ENCODE measurements at places on chromosomes 1 and 21. TPM values are rescaled to one million over a fixed set of nuclear protein-coding genes. Genes with fewer than 3 reads are reported as not detected.

The DENND2D gene
- 33.4 TPM for total RNA-seq

DNA sequence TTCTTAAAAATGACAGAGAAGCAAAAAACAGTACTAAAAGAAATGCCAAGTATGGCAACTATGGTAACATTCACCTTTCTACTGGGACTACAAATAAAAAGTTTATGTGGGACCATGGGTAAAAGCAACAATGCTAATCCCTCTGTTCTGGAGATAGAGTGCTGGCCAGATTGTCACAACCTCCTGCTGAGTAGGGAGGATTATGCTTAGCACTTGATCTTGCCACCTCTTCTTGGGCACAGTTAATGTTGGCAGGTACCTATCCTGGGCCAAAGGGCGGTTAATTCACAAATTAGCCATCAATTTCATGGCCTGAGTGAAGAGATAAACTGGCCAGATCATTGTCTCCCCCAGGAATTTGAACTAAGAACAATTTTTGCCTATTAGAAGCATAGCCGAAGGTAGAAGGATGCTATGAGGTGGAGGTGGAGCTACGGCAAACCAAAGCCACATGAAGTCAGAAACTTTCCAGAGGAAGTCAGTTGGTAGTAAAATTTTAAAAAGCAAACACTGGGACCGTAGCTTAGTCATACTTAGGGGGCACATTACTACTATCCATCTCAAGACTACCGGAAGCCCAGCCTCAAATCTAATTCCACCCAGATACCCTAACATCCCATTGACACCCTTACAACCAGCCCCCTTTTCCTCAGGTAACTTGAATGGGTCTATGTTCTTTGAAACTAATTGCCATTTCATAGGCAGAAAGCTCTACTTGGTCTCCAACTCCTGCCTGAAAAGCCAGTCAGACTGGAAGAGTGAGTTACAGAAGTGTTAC lies 2.7 kb downstream of the SCYL3 start:
- peaks cover 42% of the 10 kb centered on the region for H3K4me1 ChIP-seq
- H3K27ac ChIP-seq: peak overlapping the region; percentile 96

The LCE1C gene
- 1,127 TPM for total RNA-seq

- H3K27ac ChIP-seq: no peak overlapping the region
- no peaks in the 10 kb centered on the region for H3K4me1 ChIP-seq
- no peaks in the 10 kb centered on the region for H3K36me3 ChIP-seq
- no peak overlapping the region for H3K4me3 ChIP-seq
These were observed 12.1 kb downstream of the ST6GALNAC3 start for GRCh38 chr1:76086597-76086996.

DNA sequence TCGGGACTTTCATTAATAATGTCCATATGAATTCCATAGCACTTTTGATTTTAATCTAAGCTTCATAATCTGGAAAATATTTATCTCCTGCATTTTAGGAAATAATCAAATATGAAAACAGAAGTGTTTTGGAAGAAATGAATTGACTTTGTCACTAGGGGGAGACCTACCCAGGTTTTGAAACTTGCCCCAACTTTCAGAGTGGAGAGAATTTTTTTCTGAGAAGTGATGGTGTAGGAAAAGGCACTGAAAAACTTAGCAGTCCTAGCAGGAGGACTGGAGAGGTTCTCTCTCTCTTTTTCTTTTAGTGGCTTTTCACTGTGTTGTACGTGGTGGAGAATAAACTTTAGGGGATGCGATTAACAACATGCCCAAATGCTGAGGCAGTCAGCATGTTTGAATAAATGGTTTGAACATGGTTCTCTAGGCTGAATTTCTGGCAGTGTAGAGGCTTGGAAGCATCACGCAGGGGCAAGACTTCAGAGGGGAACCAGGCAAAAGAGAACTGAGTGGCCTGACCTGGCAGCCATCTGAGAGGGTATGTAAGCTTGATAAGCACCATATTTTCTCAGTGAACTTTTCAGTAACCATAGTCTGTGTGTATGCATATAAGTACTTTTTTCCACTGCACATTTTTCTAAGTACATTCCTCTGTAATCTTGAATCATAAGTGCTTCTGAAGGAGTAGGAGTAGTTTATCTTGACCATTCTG lies 68.3 kb upstream of the NEK7 start:
- H3K4me3 ChIP-seq: no peak overlapping the region
- no peaks in the 10 kb centered on the region for H3K4me1 ChIP-seq
- peaks cover 2% of the 10 kb centered on the region for H3K27me3 ChIP-seq
- no peak for DNase-seq
- no peaks in the 10 kb centered on the region for H3K36me3 ChIP-seq

GRCh38 chr1:39238476-39238875 lies 34.0 kb downstream of the MACF1 start:
- H3K36me3 ChIP-seq: no peaks in the 10 kb centered on the region
- DNase-seq: no peak
- H3K27ac ChIP-seq: no peak overlapping the region
- H3K4me1 ChIP-seq: peaks cover 3% of the 10 kb centered on the region
- no peaks in the 10 kb centered on the region for H3K27me3 ChIP-seq
- no peak overlapping the region for H3K4me3 ChIP-seq

DNA sequence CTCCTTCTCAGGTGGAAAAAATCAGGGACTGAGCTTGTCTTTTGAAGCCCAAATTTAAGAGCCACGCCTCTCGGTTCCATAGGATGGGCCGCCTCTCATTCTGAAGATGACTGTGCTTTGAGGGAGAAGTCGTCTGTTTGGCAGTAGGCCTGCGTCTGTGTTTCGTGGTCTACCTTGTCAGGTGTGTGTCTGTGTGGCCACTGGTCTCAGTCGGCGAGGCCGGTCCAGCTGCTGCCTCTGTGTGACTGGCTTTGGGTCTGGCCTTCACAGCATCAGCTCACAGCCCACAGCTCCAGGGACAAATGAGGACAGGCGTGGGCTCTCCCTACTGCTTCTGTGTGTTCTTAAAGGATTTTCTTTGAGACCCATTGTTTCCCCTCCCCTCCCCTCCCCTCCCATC lies 50.3 kb downstream of the B3GALT5 start:
- H3K27ac ChIP-seq: no peak overlapping the region
- H3K27me3 ChIP-seq: no peaks in the 10 kb centered on the region
- H3K4me1 ChIP-seq: peaks cover 6% of the 10 kb centered on the region
- no peak for DNase-seq
- no peaks in the 10 kb centered on the region for H3K36me3 ChIP-seq

DNA sequence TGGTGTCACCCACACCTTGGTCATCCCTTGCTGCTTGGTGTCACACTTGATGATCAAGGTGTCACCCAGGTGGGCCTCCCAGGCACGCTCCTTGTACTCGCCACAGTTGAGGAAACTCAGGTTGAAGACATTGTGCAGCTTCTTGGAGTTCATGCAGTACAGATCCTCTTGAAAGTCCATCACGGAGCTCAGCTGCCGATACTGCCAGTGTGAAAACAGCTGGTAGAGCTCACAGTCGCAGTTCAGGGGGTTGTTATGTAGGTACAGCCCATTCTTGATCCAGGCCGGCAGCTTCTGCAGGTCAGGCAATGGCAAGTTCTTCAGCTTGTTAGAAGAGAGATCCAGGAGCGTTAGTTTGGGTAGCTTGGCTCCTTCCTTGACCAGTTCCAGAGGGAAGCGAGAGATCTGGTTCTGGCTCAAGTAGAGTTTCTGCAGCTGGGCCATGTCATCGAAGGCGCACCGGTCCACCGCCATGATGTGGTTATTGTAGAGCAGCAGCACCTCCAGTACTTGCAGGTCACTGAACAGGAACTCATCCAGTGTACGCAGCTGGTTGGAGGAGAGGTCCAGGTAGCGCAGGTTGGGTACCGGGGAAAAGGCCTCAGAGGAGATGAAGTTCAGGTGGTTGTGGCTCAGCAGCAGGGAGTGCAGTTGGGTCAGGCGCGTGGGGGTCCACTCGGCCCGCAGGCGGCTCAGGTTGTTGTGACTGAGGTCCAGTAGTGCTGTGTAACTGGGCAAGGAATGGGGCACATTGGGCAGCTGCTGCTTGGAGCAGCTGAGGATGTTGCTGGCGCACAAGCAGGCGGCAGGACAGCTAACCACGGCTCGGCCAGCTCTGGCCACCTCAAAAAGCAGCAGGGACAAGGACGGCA lies 1.3 kb downstream of the AMIGO1 start:
- H3K27ac ChIP-seq: no peak overlapping the region
- H3K4me3 ChIP-seq: no peak overlapping the region
- no peaks in the 10 kb centered on the region for H3K36me3 ChIP-seq
- DNase-seq: no peak
- peaks cover 29% of the 10 kb centered on the region for H3K4me1 ChIP-seq

GRCh38 chr21:41678924-41679318 lies 87.9 kb downstream of the RIPK4 start:
- H3K27me3 ChIP-seq: no peaks in the 10 kb centered on the region
- peak; percentile 95 for DNase-seq
- no peak overlapping the region for H3K4me3 ChIP-seq
- peak overlapping the region; percentile 93 for H3K27ac ChIP-seq
- H3K4me1 ChIP-seq: peaks cover 58% of the 10 kb centered on the region

The IVL gene
- total RNA-seq: 135 TPM

GRCh38 chr1:12475101-12475500 lies 142.9 kb downstream of the DHRS3 start:
- H3K27ac ChIP-seq: peak overlapping the region; percentile 39
- no peak overlapping the region for H3K4me3 ChIP-seq
- no peak for DNase-seq
- H3K36me3 ChIP-seq: no peaks in the 10 kb centered on the region

DNA sequence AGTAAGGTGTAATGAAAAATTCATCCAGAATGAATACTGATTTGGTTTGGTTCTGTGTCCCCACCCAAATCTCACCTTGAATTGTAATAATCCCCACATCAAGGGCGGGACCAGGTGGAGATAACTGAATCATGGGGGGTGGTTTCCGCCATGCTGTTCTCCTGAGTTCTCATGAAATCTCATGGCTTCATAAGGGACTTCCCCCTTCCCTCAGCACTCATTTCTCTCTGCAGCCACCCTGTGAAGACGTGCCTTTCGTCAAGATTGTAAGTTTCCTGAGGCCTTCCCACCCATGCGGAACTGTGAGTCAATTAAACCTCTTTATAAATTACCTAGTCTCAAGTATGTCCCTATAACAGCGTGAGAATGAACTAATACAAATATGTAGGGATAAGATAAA lies 5.5 kb upstream of the SYNJ1 start:
- H3K4me3 ChIP-seq: no peak overlapping the region
- DNase-seq: no peak
- no peaks in the 10 kb centered on the region for H3K4me1 ChIP-seq
- H3K27ac ChIP-seq: no peak overlapping the region
- H3K27me3 ChIP-seq: no peaks in the 10 kb centered on the region
